ENCODE measurements at places on chromosomes 2 and 18.
A peak's percentile ranks its signal among the peaks of the same experiment; 100 is the strongest.

DNA sequence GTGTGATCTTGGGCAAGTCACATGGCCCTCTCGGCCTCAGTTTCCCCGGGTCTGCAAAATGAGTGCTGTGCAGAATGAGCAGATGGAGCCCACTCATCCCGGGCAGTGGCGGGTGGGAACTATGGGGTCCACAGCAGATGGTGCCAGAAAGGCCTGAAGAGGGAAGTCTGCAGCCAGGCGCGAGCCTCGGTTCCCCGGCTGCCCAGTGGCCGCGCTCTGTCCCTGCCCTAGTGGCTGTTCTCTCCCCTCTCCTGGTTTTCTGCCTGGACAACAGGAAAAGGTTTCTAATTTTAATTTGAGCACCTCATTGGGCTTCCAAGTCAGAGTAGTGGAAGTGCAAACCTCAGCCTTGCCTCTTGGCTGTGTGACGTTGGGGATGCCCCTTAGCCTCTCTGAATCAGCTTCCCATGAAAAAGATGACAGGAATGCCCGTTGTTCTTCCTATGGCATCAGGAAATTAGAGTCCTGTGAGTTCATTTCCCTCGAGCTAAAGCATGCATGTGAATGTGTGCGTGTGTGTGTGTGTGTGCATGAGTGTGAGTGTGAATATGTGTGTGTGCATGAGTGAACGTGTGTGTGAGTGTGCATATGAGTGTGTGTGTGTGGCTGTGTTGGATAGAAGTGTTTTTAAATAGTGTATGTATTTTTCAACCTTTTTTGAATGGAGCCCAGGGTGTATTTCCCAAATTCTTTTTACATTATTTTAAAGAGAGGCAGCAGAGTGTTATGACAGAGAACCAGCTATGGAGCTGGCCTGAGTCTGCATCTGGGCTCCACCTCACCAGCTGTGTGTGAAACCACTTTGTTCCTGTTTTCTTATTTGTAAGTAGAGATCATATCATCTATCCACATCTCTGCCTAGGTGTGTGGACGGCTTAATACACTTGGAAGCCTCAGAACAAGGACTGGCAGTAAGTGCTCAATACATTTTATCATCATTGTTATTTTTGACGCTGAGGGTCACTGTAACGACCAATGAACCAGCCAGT is 41.3 kb downstream of the RRM2 start:
- no peak for DNase-seq

GRCh38 chr18:79611040-79611681 is 68.4 kb upstream of the CTDP1 start:
- no peak for DNase-seq

DNA sequence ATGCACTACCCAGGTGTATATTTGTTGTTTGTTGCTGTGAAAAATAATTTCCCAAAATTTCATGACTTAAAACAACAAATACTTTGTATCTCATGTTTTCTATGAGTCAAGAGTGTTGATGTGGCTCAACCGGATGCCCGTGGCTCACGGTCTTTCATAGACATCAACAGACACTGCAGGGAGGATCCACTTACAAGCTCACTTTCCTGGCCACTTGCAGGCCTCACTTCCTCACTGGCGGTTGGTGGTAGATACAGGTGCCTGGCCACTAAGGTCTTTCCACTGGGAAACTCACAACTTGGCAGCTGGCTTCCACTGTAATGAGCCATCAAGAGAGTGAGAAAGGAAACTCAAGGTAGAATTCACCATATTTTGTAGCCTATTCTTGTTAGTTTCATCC is 662.9 kb downstream of the IRS1 start:
- peak; percentile 42 for DNase-seq

GRCh38 chr2:60855989-60856669 is 25.2 kb upstream of the REL start:
- DNase-seq = no peak

GRCh38 chr2:43305012-43305411 is 78.6 kb upstream of the ZFP36L2 start:
- DNase-seq = no peak

DNA sequence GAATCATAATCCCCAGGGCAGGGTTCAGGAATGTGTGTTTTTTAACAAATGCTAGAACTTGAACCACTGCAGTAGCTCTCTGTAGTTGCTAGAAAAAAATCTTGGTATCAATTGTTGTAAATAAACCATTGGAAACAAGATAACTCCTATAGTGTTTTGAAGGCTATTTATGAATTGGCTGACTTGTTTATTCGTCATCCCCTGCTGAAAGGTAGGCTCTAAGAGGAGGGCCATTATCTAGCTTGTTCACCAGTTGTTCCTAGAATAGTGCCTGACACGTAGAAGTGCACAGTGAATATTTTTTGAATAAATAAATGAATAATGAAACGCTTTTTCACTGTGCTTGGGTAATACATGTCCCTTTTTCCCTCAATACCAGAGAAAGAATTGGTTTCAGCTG is 211.4 kb downstream of the BABAM2 start:
- no peak for DNase-seq

GRCh38 chr2:129728035-129728972 is 251.2 kb upstream of the RAB6C start:
- no peak for DNase-seq

DNA sequence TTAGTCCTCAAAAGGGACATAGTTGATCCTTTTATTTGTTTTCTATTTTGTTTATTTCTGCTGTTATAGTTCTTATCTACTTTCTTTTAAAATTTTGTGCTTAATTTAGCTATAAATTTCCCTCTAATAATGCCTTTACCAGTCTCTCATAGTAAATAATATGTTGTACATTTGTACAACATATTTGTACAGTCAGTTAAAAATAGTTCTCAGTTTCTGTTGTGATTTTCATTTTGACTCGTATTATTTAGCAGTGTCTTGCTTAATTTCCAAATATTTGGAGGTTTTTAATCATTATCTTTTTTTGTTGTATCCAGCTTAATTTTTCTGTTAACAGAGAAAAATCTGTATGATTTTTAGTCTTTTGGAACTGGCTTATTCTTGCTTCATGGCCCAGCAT is 443.6 kb upstream of the TRIB2 start:
- no peak for DNase-seq

GRCh38 chr2:15832030-15832709 is 108.2 kb upstream of the MYCN start:
- DNase-seq = no peak

GRCh38 chr2:108944601-108945331 is 44.3 kb downstream of the EDAR start:
- no peak for DNase-seq

DNA sequence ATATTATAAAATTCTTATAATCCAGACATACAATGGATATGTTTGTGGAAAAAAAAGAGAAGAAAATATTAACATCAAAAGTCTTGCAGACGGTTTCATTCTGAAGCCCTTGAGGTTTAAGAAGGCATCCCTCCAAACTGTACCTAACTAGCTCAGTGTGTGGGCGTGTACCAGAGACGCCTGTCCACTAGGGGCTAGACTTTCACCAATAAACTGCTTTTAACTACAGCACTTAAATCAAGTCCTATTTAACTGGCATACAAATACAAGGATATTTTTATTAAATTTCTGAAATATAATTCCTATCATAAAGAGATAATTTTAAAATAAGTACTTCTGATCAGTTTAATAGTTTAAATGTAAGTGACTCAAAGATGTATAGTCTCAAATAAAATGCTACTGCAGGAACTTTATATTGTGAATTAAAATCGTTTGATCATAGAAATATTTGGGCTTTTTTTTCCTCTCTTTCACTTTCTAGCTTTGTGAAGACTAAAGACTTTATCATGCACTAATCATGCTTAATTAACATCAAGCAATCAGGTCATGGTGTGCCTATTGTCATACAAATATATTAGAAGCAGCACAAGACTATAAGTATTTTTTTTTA is 437.7 kb downstream of the SATB2 start:
- DNase-seq = peak; percentile 23
